ENCODE measurements at places on chromosomes 5 and 9.

DNA sequence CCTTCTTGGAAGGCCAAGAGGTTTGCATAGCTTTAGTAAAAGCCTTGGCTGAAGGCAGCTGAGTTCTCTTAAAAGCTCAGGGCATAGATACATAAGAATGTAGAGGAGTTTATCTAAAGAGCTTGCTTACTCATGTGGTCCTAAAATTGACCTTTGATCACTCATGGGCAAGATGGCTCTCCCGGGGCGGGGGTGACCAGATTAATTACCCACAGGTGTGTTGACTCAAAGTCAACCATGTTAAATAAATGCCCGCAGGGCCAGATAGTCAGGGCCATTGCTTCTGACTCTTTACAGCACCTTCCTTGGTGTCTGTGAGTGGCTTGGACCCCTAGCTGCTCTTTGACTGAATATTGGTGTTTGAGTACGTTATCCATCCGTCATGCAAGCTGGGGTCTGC is 33.1 kb upstream of the GHR start:
- no peak for DNase-seq

GRCh38 chr5:179375831-179376365 is 30.6 kb upstream of the ADAMTS2 start:
- DNase-seq: no peak

DNA sequence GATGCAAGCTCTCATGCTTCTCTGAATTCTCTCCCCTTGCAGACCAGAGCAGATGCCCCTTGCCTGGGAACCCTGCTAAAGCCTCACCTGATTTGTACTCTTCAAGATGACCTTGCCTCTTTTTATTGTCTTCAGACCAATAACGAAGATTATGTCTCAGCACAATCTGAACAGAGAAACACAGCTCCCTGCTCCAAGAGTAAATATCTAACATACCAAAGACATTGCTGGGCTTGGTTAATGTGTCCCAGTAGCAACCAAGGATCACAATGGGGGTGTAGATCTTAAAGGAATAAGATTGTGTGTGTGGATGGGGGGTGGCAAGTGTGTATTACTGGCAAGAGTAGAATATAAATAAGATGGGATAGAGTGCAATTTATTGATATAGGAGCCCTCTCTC is 67.6 kb upstream of the LHFPL2 start:
- DNase-seq: no peak

GRCh38 chr5:159324102-159324755 is 6.1 kb downstream of the IL12B start:
- no peak for DNase-seq
